Panc1 (cell line): ENCODE measurements at places on chromosomes 2 and 18.

GRCh38 chr2:150188800-150189199 is 298.7 kb downstream of the RND3 start:
- no peak for DNase-seq

DNA sequence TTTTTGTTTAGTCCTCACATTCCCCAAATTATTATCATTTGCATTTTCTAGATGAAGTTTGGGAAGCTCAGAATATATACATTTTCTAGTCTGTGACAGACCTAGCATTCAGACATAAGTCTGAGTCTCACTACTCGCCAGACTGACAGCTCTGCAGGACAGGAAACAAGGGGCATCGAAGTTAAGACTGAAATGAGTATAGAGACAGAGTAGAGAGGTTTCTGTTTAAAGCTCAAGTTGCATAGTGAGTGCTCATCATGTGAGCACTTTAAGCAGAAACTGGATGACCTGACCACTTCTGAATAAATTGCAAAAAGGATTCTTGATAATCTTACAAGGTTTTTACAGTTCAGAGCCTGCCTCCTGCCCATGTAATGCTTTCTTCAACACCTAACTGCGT is 1.1 kb downstream of the HADHB start:
- DNase-seq: no peak

- DNase-seq: no peak
Observed at GRCh38 chr2:229798446-229799155, 84.2 kb upstream of the DNER start.

DNA sequence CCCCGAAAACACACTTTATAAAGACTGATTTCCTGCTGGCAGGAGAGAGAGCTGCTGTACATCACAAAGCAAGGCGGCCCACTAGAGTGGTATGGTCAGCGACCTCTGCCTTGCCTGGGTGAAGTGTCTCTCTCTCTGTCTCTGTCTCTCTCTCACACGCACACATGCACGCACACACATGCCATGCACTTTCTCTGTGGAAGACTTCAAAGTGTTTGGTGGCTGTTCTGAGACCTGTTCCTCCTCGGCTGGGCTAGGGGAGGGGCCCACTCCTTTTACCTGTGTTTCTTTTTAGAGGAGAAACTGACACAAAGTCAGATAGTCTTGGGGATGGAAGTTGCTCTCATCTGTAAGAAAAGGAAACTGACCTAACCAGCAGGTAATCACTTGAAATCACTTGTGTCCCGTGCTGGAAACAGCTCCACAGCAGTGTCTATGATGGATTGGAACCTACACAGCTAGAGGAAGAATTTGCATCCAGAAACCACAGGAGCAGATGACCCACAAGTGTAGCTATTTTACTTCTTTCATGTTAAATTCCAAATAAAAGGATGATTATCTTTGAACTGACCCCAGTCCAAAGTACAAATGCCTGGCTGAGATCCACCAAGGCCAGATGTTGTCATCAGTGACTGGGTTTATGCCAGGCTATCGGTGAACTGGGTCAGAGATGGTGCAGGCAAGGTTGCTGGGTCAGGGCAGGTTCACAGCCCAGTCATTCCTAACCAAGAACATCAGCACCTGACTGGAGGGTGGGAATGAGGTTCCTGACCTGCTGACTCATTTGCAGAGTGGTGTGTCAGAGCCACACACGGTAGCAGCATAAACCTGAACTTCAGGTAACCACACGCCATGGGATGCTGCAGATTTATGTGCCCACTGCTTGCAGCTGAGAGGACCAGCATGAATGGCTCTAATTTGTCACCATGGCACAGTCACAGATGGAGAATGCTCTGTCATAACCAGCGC is 63.0 kb downstream of the NPAS2 start:
- no peak for DNase-seq

GRCh38 chr2:240209493-240209892 is 69.0 kb upstream of the OTOS start:
- DNase-seq: no peak

- DNase-seq: no peak
Observed at GRCh38 chr2:59885541-59885940, 667.9 kb downstream of the BCL11A start.

- DNase-seq: no peak
Observed at GRCh38 chr2:117938611-117939010, 75.3 kb downstream of the CCDC93 start.

- DNase-seq: no peak
Observed at GRCh38 chr2:226135861-226136548, 663.6 kb downstream of the IRS1 start.
